Epithelial cell of prostate (primary cell): ENCODE measurements at places on chromosomes 3 and 15.
A peak's percentile ranks its signal among the peaks of the same experiment; 100 is the strongest.

DNA sequence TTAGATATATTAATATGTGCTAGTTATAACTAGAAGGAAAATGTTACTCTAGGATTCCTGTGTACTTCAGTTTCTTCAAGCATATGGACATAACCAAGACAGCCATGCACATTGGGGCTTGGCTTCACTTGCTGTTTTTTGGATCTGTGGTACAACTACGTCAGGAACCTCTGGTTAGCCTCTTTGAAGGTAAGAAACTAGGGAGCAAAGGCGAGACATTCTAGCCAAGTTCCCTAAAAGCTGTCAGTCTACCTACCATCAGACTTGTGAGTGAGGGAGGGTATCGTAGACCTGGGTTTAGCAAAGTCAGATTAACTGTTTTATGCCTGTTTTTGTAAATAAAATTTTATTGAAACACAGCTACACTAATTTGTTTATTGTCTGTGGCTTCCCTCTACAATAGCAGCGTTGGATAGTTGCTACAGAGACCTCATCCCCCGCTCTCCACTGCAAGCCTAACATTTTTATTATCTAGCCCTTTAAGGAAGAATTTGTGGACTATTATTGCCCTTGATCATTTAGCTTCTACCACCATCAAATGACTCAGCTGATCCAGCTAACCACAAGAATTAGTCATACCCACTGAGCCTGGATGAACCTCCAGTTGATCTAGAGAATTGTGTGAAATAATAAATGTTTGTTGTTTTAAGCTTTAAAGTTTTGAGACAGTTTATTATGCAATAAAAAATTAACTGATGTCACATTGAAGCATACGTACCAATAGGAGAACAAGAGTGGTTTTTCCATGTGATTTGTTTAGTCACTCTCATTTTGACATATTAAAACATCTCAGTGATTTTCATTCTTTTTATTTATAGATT lies 58.1 kb downstream of the RSRC1 start:
- DNase-seq: peak; percentile 87

DNA sequence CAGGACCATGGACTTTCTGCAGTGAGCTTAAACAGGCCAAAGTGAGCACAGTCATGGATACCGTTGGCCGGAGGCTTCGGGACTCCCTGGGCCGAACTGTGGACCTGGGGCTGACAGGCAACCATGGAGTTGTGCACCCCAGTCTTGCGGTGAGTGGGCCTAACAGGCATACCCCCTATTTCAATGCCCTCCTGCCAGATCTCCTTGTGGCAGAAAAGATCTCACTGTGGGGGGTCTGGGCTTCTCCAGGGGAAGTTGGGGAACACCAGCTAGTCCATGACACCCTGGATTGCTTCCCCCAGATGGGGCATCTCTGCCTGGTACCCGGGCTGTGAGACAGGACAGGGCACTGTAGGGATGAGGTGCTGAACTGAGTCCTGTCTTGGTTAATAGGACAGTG lies 29.5 kb downstream of the ACAD9 start:
- no peak for DNase-seq

DNA sequence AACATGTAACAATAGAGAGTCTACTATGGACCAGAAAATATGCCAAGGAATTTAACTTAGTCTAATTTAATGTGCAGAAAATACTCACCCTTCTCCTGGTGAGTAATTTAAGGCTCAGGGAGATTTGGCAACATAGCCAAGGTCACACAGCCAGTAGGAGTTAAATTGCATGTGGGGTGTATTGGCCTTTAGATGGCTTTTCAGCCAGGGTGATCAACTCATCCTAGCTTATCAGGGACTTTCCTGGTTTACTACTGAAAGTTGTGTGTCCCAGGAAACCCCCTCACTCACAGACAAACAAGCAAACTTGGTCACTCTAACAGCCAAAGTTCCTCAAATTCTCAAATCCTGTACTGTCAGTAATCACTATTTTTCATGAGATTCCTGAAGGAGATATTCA lies 2.6 kb upstream of the SLC9A9 start:
- no peak for DNase-seq

DNA sequence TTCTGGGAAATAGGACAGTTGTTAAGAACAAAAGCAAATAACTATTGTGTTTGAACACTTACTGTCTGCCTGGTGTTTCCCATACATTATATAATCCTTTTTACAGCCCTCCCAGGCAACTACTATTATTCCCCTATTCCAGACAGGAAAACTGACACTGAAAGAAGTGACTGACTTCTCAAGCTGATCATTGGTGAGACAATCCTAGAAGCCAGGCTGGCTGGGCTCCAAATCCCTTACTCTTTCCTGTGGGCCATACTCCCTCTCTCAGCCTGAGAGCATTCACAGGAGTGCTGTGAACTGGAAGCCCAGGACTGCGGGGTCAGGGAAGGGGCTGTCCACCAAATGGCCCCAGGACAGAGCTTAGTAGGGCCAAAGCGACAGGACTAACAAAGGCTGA lies 39.2 kb upstream of the PDE8A start:
- no peak for DNase-seq

DNA sequence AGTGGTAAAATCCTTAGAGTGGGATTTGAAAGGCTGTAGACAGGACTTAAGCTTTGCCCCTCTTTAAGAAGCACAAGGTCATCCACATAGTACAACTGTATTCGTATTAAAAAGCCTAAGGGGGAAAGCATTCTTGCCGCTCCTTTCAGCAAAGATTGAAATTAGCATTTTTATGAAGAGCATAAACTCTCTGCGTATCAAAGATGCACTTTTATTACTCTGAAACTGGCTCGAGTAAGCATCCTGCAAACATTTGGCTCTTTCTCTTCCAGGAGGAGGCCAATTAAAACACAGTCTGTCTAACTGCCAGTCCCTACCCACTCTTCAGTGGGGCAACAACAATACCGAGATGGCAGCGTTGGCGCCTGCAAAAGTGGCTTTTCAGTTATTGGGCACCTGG lies 192.5 kb upstream of the TPRG1 start:
- no peak for DNase-seq
